Left colon (tissue), 2 donors: ENCODE measurements at places on chromosomes 6 and 20.

- DNase-seq = no peak
These were observed 98.0 kb downstream of the TTLL2 start for GRCh38 chr6:167422934-167423333.

DNA sequence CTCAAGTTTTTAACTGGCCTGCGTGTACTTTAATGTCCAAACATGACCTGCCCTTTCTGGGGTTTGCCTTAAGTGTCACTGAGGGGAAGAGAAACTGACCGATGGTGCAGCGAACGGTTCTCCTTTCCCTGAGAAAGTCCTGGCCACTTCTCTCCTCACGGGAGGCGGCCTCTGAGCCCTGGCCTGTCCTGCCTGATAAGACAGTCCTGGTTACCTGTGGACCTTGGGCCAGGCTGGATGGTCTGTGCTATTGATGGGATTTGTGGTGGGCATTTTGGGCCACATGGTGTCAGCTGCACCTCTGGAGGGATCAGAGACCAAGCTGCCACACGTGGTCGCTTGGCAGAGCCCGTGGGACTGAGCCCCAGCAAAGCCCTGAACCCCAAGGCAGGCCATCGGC is 11.6 kb upstream of the NTSR1 start:
- no peak for DNase-seq

DNA sequence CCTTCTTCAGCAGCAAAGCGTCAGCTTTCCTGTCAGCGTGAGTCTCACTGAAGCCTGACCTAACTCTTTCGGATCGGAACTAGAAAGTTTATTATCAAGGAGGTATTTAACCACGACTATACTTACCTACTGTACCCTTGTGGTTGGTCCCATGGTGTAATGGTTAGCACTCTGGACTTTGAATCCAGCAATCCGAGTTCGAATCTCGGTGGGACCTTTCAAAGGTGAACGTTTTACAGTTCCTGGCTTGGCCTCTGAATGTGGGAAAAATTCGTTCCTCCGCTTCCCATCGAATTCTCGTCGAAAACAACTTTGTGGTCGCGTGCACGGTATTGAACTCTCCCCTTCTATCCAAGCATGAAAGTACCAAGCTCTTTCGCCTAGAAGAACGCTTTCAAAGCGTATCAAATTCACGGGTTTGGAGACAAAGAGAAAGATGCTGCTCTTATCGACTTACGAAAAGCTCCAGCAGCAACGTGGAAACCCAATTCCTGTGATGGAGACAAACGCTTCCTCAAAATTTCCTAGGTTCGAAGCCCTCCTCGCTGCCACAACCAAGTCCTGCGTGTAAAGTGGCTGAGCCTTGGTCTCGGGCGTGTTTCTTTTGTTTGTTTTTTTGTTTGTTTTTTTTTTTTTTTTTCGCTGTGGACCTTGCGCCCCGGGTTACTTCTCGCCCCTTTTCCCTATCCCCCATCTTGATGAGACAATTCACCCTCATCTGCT is 63.7 kb downstream of the GPX5 start:
- DNase-seq = peak; percentile 38

- no peak for DNase-seq
These were observed 363.8 kb upstream of the PTCHD4 start for GRCh38 chr6:48474830-48475229.

DNA sequence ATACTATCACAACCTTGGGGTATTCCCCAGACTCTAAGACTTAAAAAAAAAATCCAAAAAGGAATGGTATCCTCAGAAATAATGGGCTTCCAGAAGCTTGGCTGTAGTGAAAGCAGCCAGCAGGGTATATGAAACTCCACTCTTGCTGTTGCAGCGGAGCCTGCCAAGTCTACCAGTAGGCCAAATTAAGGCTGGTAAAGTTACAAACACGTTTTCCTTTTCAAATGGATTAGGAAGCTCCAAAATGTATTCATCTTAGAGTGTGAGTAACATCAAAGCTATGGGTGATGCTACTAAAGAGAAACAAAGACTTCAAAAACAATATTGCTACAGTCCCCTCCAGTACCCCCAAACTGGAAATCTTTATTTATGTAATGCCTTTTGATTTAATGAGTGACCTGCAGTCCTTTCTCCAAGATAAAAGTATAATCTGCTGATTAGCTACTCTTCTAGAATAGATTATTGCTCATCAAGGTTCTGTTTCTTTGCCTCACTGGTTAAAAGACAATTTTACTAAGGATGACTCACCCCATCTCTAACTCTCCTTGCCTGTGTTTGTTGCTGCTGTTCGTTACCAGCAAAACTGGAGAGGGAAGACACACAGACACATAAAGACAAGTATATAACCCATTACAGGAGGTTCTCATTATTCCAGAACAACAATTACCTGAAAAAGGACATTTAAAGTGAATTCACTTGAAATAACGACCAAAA is 84.9 kb downstream of the BTBD9 start:
- DNase-seq = no peak

DNA sequence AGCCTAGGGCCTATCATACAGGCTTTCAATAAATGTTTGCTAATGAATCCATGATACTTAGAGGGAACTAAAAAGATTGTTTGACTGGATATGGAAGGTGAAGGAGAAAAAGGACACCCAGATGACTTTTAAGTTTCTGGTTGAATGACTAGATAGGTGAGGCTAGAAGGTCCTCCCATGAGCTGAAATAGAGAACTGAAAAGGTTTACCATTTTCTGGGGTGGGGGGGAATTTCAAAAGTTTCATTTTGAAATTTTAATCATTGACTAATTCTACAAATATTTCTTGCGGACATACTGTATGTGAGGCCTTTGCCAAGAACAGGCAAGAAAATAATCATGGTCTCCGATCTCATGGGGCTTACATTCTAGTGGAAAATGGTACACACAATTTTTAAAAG is 17.9 kb upstream of the ZBTB2 start:
- no peak for DNase-seq

DNA sequence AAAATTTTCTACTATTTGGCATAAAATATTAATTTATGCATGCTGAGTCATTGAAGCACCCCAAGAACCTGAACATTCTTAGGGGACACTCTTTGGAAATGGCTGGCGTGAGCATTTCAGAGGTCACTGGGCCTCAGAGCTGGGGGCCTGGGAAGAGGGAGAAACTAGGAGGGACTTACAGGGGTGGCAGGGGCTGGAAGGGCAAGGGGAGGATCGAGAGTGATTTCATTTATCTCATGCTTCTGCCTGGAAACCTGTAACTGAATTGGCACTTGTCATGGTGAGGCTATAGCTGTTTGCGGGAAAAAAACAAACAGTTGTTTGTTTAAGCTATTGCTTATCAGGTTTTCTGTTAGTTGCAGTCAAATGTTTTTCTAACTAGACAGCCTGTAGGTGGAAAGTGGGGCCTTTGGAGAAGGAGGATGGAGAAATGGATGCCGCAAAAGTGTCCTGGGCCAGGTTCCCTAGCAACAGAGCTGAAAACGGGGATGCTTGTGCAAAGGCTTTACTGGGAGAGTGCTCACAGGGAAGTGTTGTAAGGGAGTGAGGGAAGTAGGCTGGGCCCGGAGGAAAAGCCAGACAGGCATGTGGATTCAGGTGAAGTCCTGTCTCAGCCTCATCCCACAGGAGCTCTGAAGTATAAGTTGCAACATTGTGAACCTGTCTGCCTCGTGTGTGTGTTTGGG is 36.4 kb upstream of the KAT14 start:
- no peak for DNase-seq

DNA sequence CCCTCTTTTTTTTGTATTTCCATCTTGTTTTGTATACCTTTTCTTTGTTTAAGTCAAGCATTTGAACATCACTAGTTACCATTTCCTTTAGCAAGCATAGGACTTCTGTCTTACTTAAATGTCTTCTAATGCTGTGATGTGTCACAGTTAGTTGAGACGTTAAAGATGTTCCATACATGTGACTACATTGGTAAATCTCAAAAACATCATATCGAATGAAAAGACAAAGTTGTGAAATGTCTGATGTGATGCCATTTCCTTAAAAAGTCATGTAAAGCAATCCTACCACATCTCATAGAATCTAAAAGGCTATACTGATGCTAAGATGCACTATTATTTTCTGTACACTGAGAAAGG is 26.8 kb downstream of the SLC16A10 start:
- DNase-seq = no peak

- no peak for DNase-seq
These were observed 35.1 kb downstream of the NOX3 start for GRCh38 chr6:155420492-155420891.

DNA sequence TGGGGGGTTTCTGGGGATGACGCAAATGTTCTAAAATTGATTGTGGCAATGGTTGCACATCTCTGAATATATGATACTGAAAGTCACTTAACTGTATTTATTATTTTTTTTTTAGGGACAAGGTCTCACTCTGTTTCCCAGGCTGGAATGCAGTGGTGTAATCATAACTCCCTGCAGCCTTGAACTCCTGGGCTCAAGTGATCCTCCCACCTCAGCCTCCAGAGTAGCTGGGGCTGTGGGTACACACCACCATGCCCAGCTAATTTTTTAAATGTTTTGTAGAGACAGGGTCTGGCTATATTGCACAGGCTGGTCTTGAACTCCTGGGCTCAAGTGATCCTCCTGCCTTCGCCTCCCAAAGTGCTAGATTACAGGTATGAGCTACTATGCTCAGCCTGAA is 33.4 kb downstream of the NOL4L start:
- no peak for DNase-seq

GRCh38 chr6:118939683-118940082 is 4.7 kb upstream of the MCM9 start:
- no peak for DNase-seq

- DNase-seq = no peak
These were observed 41.3 kb downstream of the TRMT11 start for GRCh38 chr6:126027601-126028000.

- no peak for DNase-seq
These were observed 51.1 kb downstream of the FGD2 start for GRCh38 chr6:37056439-37057127.

DNA sequence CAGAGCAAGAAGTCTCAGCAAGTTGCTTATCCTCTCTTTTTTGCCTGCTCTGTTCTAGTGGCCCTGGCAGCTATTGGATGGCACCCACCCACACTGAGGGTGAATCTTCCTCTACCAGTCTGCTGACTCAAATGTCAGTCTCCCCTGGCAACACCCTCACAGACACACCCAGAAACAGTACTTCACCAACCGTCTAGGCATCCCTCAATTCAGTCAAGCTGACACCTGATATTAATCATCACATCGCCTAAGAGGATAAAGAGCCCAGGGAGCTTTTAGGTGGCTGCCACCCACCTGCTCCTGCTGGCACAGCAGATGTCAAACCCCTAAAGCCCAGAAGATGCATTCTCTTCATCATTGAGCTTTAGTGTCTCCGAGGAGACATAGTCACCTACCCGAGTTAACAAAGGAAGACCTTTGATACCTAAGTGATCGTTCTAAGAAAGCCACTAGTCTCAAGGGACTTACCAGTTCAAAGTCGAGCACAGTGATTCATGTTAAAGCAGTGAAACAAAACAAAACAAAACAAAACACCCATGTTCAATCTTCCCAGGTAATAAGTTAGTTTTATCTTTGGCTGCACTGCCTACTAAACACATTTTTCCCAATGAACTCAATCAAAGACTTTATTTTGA is 97.7 kb upstream of the KCNQ5 start:
- DNase-seq = no peak

DNA sequence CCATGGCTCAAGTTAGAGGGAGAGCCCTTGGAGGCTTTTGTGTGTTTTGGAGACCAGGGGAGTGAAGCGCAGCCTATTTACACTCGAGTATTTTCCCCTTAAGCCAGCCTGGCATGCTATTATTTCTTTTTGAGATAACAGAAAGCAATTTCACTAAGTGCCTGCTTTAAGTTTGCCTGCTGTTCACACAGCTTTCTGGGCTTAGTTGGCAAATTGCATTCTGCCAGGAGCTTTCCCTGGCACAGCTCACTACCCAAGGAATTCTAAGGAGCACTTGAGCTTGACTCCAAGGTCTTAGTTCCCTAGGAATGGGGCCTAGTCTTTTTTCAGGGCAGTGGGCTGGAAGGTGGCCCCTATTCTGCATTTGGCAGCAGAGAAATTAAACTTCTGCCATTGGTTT is 19.0 kb upstream of the ASXL1 start:
- no peak for DNase-seq

GRCh38 chr6:126148853-126149252 is 162.5 kb downstream of the TRMT11 start:
- no peak for DNase-seq

DNA sequence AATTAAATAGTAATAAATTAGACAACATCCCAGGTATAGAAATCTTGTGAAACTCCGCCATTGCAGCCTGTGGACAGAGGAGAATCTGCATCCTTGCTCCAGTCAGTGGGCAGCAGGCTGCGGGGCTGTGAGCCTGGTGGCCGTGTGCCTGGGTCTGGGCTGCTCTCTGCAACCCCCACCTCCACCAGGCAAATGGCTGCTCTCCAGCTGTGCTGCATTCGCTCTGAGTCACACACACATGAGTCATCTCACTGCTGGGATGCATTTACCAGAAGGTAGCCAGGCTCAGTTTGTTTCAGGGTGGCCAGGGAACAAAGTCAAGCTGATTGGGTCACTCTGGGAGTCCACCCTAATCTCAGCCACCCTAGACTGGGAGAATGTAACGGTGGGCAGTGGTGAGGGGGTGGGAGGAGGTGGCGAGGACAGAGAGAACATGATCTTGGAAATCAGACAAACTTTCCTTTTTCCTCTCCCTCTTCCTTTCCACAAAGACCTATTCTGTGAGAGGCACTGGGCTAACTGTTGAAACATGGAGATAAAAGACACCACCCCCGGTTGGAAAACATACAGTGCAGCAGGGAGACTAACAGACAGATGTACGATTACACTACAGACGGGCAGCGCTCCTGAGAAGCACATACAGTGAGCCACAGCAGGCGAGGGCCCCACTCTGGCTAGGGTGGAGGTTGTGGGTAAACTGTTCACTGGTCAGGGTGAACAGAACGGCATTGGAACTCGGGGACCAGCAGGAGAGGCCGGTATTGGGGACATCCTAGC is 59.2 kb downstream of the TRAM2 start:
- DNase-seq = peak; percentile 84

GRCh38 chr6:160387916-160388643 is 39.9 kb downstream of the SLC22A3 start:
- DNase-seq = no peak

GRCh38 chr6:108353853-108354252 is 59.0 kb downstream of the AFG1L start:
- no peak for DNase-seq

- no peak for DNase-seq
These were observed 36.8 kb downstream of the GNAS start for GRCh38 chr20:58889334-58889760.

DNA sequence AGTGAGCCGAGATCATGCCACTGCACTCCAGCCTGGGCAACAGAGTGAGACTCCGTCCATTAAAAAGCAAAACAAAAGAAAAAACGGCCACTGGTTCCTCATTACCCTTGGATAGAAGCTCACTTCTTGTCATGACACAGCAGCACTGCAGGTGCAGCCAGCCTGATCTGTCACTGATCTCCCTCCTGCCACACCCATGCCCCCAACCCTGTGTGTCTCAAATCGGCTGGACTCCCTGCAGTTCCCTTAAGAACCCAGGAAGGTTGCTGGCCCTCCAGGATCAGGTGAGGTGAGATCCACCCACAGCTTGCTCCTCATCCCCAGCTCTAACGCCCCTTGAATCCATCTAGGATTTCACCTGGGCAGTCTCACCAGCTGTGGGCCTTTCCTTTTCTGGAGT is 26.3 kb upstream of the NNAT start:
- no peak for DNase-seq
